Activated CD4-positive, alpha-beta T cell treated with anti-CD3 and anti-CD28 coated beads for 1 hour (primary cell): ENCODE measurements at places on chromosomes 7 and 10.

GRCh38 chr7:152336754-152337368 is 98.9 kb downstream of the KMT2C start:
- DNase-seq, result peak; percentile 10

DNA sequence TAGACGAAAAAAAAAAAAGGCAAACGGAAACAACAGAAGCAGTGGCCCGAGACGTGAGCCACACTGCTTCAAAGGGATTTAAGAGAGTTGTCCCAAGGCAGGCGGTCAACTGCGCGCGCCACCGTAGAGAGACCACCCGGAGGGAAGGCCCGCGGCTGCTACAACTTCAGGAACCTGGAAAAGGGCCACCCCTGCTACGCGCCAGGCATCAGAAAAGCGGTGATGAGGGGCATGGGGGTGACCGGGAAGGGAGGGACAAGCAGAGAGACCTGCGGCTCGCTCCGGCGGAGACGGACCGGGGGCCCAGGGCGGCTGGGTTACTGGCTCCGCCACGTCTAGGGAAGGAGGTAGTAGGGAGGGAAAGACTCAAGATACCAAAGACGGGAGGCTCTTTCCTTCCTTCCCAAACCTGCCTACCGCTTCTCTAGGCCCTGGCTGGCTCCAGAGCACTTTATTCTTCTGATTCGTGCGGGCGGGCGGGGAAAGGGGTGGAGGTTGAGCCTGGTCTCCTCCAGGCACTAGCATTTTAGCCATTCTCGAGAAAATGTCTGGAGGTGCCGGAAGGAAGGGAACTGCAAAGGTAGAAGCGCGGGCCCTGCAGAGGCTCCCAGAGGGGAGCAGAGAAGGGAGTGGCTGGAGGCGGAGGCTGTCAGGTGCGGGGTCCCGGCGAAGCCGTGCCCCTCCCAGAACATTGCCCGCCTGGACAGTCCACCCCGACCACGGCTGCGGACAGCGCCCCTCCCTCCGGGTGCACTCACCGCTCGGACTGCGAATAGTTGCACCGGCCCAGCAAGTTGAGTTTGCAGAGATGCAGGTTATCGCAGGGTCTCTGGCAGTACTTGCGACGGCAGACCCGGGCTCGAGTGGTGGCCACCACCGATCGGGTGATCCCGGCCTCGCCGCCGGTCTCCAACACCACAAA is 993 bp downstream of the ZC3HAV1 start:
- no peak for DNase-seq

DNA sequence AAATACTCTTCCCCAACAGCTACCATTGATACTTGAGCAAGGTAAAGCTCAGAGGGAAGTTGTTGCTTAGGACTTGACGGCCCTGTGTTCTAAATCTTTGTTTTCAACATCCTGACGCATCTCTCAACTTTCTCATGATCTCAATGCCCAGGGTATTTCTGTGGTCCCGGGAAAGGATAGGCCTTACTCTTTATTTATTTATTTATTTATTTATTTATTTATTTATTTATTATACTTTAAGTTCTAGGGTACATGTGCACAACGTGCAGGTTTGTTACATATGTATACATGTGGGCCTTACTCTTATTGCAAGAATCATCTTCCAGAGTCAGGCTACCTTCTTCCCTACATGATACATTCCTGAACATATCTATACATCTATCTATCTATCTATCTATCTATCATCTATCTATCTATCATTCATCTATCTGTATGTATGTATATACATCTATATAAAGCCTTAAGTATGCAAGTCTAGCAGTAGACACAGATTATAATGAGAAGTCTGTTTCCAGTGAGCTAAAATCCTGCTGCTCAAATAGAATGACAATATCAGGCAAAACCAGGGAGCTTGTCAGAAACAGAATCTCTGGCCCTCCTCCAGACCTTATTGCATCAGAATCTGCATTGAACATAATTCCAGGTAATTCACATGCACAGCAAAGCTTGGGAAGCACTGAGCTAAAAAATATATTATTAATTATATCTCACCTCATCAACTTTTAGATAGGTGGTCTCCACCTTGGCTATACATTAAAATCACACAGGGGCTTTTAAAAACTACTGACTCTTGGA is 12.2 kb upstream of the CPA5 start:
- DNase-seq, result no peak

GRCh38 chr7:55472928-55473725 is 99.2 kb downstream of the VOPP1 start:
- no peak for DNase-seq

DNA sequence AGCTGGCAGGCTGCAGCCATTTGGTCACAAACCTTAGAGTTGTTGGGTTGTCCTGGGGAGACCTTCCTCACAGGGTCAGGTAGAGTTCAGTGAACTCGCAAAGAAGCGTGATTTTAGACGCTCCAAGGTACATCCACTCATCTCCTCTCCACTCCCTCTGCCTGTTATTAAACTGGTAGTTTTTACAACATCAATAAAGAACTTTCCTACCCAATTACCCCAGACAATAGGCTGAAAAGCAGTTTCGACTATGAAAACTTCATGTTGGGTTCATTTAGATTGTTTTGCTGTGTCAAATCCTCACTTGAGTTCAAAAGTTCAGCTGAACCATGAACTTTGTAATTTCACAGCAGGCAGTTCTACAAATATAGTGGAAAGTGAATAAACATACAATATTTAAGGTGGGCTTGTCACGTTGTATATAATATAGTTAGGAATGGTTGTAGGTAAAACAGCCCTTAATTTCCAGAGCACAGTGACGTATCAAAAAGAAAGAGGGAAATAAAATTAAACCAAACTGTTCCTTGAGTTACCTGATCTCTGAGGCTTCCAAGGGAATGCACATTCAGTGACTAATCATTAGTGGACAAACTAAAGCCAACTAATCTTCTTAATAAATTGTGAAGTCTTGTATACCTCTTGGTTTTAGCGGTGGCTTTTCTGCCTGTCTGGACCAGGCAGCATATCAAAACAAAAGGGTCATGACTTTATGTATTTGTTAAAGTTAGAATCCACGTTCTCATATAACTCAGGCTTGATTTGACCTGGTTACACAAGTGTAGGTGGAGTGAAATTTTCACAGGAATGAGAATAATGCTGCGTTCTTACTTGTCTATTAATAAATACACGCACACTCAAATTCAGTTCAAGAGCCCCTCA is 100.5 kb downstream of the CYP26A1 start:
- DNase-seq, result no peak

- no peak for DNase-seq
These were observed 1.7 kb upstream of the TRIP6 start for GRCh38 chr7:100865372-100865911.

- DNase-seq, result no peak
These were observed 61.5 kb downstream of the TNS3 start for GRCh38 chr7:47520406-47520805.

GRCh38 chr10:122911889-122912484 is 1.6 kb downstream of the FAM24A start:
- peak; percentile 19 for DNase-seq

- no peak for DNase-seq
These were observed 289.4 kb upstream of the SP8 start for GRCh38 chr7:21076054-21076453.

GRCh38 chr7:43141091-43141490 is 28.6 kb downstream of the HECW1 start:
- no peak for DNase-seq

- no peak for DNase-seq
These were observed 14.3 kb upstream of the TRIM8 start for GRCh38 chr10:102629661-102630614.

GRCh38 chr10:35326466-35327235 is 9.7 kb upstream of the CCNY start:
- no peak for DNase-seq

DNA sequence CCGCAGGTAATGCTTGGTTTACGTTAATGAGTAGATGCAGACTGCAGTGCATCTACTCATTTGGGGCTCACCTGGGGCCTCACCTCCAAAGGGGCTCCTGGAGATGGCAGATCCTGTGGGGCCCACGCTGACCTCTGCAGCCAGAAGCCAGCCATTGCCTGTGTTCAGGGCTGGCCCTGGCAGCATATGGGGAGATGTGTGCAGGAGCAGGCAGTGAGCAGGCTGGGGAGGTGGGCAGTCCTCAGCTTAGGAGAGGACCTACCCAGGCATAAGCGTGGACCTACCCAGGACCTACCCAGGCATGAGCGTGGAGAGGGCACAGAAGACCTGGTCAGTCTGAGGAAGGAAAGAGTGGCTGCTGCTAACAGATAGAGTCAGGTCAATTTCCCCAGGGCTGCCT is 178.5 kb downstream of the PTPRN2 start:
- no peak for DNase-seq

- no peak for DNase-seq
These were observed 464 bp downstream of the KIAA1217 start for GRCh38 chr10:24209432-24209771.

- no peak for DNase-seq
These were observed 34.2 kb downstream of the TFPI2 start for GRCh38 chr7:93856323-93856722.

DNA sequence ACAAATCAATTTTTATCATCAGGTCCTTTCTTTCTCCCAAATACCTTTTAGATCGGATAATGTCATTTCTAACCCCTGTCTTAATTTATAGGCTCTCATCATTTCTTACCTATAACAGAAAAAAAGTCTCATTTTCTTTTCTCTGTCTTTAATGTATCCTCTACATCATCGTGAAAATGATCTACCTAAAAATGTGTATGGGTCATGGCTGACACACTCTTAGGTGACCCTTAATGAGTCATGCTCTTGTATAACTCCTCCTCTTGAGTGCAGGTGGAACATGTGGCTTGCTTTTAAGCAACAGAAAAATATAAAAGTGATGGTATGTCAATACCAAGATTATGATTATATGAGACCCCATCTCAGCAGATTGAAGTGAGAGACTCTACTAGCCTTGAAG is 139.4 kb downstream of the SEMA3C start:
- no peak for DNase-seq

- DNase-seq, result no peak
These were observed 22.8 kb upstream of the TTYH3 start for GRCh38 chr7:2608921-2609411.

GRCh38 chr10:22010973-22011408 is 7.5 kb upstream of the DNAJC1 start:
- no peak for DNase-seq

- DNase-seq, result no peak
These were observed 27.8 kb downstream of the RHEB start for GRCh38 chr7:151491859-151492258.

DNA sequence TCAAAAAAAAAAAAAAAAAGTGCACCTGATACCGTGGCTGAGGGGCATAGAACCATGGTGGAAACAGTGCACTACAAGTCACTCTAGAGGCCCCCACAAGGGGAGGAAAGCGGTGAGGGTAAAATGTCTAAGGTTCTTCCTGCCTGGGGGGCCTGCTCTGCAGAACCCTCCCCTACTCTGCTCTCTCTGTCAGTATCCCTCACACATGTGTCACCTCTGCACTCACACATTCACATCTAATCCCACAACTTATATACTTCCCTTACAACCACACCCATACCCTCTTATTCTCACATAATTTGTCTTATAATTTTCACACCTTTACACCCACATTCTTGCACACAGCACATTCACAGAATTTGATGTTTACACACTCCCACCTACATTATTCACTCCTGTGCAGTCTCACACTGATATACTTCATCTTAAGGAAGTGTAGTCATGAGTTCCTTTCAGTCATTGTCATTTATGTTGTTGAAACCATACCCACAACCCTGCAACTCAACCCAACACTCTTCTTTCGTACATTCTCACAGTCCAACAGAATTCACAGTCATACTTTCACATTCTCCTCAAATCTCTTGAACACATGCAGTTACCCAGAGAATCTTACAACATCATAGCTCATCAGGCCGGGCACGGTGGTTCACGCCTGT is 68.0 kb upstream of the PAX2 start:
- no peak for DNase-seq

GRCh38 chr7:48244864-48245271 is 73.6 kb downstream of the ABCA13 start:
- no peak for DNase-seq

GRCh38 chr10:13707156-13707881 is 120.6 kb downstream of the PRPF18 start:
- no peak for DNase-seq

DNA sequence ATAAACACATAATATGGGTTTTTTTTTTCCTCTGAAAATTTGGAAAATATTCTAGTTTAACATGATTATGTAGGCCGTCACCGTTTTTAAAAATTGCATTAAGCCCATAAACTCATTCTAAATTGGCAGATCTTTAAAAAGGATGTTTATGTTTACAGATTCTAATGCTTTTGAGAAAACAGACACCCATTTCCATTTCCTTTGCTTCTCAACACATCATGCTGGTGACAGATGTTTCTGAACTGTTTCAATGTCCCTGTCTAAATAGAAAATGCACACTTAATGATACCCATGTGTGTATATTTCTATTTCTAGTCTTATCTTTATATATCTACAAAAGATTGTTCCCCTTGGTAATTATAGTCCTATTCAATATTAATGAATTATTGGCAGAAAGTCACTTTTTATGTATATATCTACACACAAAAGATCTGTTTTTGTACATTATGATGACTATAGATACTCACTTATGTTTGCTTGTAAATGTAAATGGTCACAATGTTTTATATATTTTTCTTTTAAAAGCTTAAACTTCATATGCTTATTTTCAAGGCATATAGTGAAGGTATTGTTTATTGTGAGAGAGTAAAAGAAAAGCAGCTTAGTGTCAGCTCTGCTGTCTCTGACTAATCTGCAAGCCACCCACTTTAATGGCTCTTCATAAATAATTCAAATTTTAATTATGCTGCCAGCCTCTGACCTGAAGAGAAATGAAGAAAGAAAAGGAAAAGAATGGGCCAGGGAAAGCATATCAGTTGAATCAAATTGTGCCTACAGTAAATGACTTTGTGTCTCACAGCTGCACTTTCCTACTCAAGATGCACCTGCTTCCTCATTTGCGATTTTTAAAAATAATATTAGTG is 179.4 kb downstream of the CACNA2D1 start:
- no peak for DNase-seq

DNA sequence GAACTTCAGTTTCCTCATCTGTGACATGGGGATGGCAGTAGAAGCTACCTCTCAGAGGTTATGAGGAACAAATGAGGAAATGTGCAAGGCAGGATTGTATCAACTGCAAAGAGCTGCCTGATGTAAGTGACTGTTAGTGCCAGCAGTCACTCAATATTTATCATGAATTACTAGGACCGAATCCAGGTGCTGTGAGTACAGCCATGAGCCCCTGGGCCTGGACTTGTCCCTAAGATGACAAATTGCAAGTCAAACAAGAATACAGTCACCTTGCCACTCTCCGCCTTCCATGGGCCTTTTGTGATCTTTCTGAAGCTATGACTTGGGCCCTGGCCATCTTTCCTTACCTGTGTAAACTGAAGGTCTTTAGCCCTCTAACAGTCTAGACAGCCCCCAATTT is 27.7 kb upstream of the TLX1 start:
- no peak for DNase-seq

DNA sequence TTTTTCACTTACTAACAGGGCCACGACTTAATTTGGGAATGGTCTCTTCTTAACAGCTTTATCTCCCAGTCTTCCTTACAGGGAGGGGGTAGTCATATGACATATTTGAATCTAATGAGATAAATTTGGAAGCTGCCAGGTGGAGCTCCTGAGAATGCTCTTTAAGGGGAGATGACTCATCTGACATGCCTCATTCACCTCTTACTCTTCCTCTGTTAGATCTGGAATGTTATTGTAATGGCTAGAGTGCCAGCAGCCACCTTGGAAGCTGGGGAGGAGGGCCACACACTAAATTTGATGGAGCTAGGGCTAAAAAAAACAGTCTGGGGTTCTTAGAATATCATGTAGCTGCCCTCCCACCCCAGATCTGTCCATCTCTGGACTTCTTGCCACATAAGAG is 22.7 kb downstream of the HECW1 start:
- no peak for DNase-seq
